ENCODE measurements at places on chromosomes 5 and 9.

- DNase-seq = no peak
These were observed 46.4 kb downstream of the BARX1 start for GRCh38 chr9:93908591-93909241.

DNA sequence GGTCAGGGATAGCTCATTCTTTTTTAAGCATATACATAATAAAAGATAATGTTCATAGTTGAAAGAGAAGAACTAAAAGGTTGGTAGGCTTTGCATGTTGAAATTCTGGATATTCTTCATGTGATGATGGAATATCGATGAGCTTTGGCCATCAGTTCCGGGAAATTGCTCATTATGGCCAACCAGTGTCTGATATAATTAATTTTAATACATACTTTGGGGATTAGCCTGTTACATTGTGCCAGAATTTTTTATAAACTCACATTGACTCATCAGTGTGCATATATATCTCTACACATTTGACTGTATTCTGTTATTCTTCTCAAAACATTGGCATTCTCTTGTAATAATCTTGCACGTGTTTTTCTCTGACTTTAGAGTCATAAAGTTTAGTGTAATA, 84.3 kb downstream of the NNT start:
- no peak for DNase-seq

DNA sequence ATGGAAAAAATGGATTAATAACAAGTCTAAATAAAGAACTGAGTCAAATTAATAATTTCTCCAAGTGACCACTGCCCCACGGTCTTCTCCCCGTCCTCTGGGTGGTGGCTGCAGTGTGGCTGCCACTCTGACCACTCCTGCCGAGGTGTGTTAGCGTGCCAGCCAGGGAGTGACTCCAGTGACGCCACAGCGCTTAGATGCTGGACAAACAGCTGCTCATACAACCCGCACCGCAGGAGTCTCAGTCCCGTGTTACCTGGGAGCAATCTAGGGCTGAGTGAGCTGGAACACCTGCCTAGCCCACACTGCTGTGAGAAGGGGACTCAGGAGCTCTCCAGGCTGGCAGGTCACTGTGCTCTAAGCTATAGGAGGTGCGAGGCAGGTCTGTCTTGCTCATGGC, 10.2 kb downstream of the MAPK9 start:
- DNase-seq = no peak

DNA sequence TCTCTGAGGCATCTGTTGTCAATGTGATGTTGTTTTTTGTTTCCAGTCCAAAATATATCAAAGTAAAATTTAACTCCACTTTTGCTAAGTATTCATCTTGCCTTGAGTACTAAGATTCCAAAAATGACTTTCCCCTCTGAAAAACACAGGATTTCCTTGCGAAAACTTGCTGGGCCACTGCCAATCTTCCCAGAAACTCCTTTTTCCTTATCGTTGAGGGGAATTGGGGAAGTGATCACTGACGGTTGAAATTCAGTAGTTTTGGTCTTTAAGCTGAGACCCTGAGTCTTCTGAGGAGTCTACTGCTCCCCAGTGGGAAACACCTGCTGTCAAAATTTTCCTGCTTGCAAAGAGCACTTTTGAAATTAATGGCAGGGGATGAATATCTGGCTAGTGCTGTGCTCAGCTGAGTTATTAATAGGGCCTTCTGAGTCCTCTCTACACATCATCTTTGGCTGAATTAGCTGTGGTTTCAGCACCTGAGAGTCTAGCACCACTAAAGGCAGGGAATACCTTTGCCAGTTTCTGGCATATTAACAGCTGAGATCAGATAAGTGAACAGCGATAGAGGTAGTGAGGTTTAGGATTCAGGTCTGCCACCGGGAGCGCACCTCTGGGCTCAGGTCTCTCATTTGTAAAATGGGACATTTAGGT, 18.0 kb downstream of the TLR4 start:
- DNase-seq = no peak

- DNase-seq = no peak
These were observed 195.9 kb upstream of the RAD23B start for GRCh38 chr9:107087222-107087621.

- no peak for DNase-seq
These were observed 90.4 kb upstream of the SEMA6A start for GRCh38 chr5:116664988-116665387.

GRCh38 chr9:6759185-6759977, 1.6 kb downstream of the KDM4C start:
- DNase-seq = no peak

GRCh38 chr9:97604901-97605645, 28.1 kb downstream of the TSTD2 start:
- DNase-seq = no peak

- DNase-seq = no peak
These were observed 55.9 kb downstream of the RASGEF1C start for GRCh38 chr5:180153099-180153498.

DNA sequence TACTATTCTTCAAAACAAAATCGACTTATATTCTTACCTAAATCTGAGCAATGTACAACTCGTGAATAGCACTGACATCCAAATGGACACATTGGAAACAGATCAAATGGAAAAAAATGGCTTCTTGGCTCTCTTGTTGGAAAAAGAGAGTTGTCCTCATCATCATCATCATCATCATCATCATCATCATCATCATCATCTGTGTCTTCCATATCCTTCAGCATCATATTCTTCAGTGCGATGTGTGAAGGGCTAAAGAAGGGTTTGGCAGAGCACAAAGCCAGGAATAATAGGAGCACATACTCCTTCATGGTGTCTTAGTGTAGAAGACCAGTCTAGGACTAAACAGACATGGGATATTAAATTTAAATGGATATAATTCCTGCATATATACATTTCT, 7.7 kb downstream of the ASPN start:
- no peak for DNase-seq

DNA sequence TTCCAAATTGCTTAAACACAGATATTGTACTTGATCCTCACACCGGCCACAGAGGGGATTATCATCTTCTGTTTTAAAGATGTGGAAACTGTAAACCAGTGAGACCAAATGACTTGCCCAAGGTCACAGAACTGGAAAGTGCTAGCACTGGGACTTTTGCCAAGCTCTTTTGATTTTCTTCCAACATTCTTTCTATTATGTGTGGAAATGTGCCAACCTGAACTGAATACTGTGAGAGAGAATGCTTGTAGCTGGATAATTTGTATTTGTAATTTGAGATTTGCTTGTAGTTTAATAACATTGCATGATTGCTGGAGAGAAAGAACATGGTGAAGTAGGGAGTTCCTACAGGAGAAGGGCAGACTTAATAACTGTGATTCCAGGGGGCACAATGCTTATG, 977.9 kb upstream of the NUDT12 start:
- DNase-seq = no peak

DNA sequence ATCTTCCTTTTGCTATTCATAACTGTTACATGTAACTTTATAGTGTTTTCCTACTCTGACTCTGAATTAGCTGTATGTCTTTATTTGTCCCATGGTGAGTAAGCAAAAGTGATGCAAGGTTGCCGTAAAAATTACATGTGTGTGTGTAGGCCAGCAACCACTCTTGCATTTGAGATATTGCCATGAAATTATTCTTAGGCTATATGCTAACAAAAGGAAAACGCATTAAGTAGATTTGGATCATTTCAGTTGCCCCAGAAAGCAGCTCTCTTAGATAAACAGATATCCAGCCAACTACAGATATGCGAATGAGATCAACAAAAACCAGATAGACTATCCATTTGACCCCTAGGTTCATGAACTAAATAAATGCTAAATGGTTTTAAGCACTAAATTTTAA, 73.6 kb downstream of the CYLC2 start:
- no peak for DNase-seq

DNA sequence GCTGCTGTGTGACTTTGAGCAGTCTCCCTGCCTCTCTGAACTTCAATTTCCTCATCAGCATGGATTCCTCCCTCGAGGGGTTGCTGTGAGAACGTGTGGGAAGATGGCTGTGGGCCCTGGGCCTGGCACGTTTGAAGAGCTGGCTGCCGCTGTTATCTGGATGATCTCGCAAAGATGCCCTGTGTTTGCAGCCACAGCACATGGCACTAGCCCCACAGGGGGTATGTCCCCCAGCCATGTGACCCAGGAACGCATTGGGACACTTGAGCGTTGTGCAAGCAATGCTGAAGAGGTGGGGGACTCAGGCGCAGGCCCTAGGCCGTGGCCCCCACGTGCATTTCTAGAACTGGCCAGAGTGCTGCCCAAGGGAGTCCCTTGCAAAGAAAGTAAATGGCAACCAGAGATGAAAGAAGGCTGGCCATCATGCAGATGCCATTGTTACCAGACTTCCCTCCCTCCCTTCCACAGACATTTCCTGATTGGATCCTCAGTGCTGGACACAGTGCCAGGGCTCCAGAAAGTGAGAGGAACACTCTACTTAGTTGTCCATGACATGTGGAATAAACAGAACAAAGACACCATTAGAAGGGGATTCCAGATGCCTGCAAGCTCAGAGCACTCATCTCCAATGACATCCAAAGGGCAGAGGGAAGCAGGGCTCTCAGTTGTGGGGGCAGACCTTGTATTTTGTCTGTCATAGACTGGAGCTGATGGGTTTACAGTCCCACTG, 65.1 kb upstream of the NEURL1B start:
- no peak for DNase-seq

GRCh38 chr5:10036136-10036815, 213.4 kb downstream of the ATPSCKMT start:
- DNase-seq = no peak
